ENCODE measurements at places on chromosomes 12 and 14.
A peak's percentile ranks its signal among the peaks of the same experiment; 100 is the strongest.

- H3K4me3 ChIP-seq, result no peak overlapping the region
- DNase-seq, result no peak
- no peak overlapping the region for H3K27ac ChIP-seq
These were observed 30.4 kb upstream of the SUPT16H start for GRCh38 chr14:21414137-21414631.

DNA sequence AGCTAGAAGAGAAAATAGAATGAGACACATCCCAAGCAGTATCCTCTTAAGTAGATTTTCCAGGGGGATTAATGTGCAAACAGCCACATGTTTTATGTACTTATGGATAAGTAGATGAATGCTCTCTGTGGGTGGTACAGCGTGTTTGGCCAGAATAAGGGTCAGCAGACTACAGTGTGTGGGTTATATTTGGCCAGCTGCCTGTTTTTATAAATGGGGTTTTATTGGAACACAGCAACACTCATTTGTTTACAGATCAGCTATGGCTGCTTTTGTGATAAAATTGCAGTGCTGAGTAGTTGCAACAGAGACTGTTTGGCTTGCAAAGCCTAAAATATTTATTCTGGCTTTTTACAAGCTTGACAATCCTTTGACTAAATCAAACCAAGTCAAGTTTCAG is 780.2 kb upstream of the SEL1L start:
- peaks cover under 1% of the 10 kb centered on the region for H3K36me3 ChIP-seq
- no peaks in the 10 kb centered on the region for H3K4me1 ChIP-seq
- DNase-seq, result no peak

DNA sequence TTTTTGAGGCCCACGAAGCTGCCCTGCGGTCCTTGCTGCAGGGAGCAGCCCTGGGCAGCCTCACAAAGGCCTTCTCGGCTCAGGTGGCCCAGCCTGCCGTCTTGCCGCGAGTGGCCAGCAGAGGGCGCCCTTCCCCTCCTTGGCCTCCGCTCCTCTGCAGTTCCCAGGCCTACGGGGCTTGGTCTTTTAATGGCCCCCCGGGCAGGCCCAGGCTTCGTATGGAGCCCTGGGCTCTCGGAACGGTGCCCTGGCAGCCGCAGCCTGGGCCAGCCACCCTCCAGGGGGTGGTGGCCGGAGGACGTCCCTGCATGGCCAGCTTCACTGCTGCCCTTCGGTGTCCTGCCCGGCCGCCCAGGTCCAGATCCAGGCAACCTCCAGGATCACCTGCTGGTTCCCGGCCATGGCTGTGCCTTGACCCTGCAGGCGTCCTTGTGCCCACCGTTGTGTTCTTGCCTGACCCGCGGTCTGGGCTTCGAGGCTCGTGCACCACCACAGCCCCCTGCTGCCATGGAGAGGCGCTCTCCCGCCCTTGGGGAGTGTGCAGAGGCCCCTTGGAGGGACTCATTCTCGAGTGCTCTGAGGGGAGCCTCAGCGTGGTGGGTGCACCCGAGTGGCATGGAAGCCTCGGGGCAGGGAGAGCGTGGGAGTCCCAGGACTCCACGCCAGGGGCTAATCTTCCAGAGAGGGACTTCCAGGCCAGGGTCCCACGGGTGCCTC is 9.4 kb downstream of the ASPG start:
- H3K36me3 ChIP-seq, result no peaks in the 10 kb centered on the region
- no peak overlapping the region for H3K27ac ChIP-seq
- peak; percentile 72 for DNase-seq
- no peak overlapping the region for H3K4me3 ChIP-seq

- H3K27ac ChIP-seq, result no peak overlapping the region
- H3K4me3 ChIP-seq, result no peak overlapping the region
- peaks cover 20% of the 10 kb centered on the region for H3K27me3 ChIP-seq
- H3K4me1 ChIP-seq, result peaks cover 3% of the 10 kb centered on the region
These were observed 65.1 kb upstream of the NCOR2 start for GRCh38 chr12:124632519-124632984.

- H3K4me1 ChIP-seq, result peaks cover 10% of the 10 kb centered on the region
- peak overlapping the region; percentile 60 for H3K27ac ChIP-seq
- H3K4me3 ChIP-seq, result no peak overlapping the region
- no peak for DNase-seq
- H3K36me3 ChIP-seq, result peaks cover 26% of the 10 kb centered on the region
- no peaks in the 10 kb centered on the region for H3K27me3 ChIP-seq
These were observed 28.7 kb downstream of the ARID4A start for GRCh38 chr14:58327019-58327418.

DNA sequence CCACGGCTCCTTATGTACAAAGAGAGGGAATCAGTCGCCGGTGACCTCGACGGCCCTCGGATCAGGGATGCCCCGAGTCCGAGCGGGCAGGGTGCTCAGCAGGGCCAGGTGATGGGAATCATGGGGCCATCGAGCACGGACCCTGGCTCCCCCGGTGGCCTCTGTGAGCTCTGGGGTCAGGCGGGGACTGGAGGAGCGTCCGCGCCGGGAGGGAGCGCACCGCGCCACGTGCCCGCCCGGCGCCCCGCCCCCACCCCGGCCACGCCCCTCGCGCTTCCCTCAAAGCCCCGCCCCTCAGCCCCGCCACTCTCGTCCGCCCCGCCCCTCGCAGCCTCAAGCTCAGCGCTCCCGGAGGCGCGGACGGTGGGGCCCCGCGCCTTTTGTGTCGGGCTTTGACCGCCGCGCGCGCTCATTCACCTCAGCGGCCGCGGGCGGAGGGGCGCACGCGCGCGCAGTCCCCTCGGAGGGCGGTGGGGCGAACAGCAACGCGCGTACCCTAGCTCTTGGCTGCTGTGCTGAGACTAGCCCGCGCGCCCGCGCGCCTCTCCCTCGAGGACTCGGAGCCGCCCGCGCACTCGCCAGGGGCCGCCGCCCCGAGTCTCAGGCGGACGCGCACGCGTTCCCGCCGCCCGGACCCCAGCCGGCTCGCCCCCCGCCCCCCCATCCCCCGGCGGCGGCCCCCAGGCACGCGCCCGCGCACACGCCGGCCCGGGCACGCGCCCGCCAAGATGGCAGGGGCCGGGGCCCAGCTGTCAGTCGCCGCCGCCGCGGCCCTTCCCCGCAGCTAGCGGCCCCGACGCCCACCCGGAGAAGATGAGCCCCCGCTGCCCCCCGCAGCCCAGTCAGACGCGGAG is 93.9 kb upstream of the EVL start:
- H3K27me3 ChIP-seq, result peaks cover 28% of the 10 kb centered on the region
- peaks cover 6% of the 10 kb centered on the region for H3K4me1 ChIP-seq
- no peak overlapping the region for H3K27ac ChIP-seq
- peak; percentile 57 for DNase-seq

DNA sequence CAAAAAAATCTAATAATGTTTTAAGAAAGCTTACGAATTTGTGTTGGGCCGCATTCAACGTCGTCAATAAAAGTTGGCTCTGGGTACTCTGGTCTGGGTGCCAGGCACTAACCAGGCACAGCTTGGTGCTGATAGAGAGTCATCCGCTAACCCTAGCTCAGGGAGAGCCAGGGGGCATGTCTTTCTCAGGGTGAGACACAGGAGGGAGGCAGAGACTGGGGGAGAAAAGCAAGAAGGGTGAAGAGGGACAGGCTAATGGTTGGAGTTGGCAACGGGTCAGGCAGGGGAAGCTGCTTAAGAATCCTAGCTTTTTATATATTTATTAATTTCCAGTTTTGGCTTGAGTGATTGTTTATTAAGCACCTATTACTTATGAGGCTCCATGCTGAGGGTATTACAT is 105.0 kb downstream of the CMKLR1 start:
- peaks cover 16% of the 10 kb centered on the region for H3K36me3 ChIP-seq
- peaks cover 7% of the 10 kb centered on the region for H3K27me3 ChIP-seq
- H3K4me3 ChIP-seq, result no peak overlapping the region
- no peak overlapping the region for H3K27ac ChIP-seq

GRCh38 chr12:80861641-80862378 is 75.9 kb downstream of the LIN7A start:
- no peak overlapping the region for H3K27ac ChIP-seq
- no peaks in the 10 kb centered on the region for H3K4me1 ChIP-seq
- H3K4me3 ChIP-seq, result no peak overlapping the region
- DNase-seq, result no peak
- H3K36me3 ChIP-seq, result no peaks in the 10 kb centered on the region

GRCh38 chr12:16189849-16190248 is 87.6 kb downstream of the SLC15A5 start:
- H3K27ac ChIP-seq, result no peak overlapping the region
- H3K4me3 ChIP-seq, result no peak overlapping the region

DNA sequence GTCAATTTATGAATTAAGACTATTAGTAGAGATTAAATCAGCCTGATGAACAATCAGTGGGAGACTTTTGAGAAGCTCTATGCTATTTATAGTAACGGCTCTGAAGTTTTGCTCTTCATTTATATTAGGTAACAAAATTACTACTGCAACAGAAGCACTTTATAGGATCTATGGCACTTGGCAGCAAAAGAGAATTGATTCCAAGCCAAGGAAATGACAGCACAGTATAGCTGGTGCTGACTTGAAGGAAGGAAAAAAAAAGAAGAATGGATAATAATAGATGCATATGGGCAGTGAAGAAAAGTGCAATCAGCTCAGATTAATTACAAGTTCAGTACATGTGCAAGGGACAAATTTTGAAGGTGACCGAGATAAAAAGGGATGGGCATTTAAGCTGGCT is 228.2 kb upstream of the PPFIA2 start:
- H3K4me3 ChIP-seq, result no peak overlapping the region
- H3K36me3 ChIP-seq, result no peaks in the 10 kb centered on the region
- no peaks in the 10 kb centered on the region for H3K4me1 ChIP-seq
- no peak overlapping the region for H3K27ac ChIP-seq

DNA sequence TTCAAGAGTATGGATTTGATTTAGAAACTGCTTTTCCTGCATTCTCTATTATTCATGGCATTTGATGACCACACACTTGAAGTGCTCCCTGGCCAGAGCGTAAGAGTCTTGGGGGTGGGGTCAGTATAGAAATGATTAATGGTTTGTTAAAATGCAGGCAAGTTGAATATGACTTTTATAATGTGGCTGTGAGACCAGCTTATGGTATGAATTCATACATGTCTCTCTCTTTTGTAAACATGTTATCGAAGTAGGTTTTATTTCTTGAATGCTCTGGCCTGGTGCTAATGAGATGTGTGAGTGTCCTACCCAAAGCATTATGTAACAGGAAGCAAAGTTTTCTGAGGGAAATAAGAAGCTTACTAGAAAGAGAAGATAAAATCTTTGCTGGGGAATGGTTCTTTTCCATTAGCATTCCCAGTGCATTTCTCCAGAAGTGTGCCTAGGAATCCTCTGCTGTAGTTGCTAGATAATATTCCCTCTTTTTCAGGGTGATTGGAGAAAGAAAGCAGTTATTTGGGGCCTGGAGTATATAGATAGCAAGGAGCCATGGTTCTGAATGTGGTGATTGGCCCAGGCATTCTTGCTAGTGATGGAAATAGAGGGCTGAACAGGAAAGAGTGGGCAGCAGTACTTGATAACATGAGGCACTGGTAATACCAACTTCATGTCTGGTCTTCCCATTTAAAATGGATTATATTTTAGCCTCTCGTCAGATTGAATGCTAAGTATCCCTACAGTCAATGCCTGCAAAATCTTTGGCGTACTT is 289.7 kb downstream of the RAD51B start:
- no peaks in the 10 kb centered on the region for H3K27me3 ChIP-seq
- DNase-seq, result no peak
- H3K27ac ChIP-seq, result no peak overlapping the region
- no peak overlapping the region for H3K4me3 ChIP-seq
- peaks cover 2% of the 10 kb centered on the region for H3K36me3 ChIP-seq

GRCh38 chr12:58961906-58962305 is 41.6 kb upstream of the LRIG3 start:
- no peaks in the 10 kb centered on the region for H3K36me3 ChIP-seq
- DNase-seq, result no peak
- no peaks in the 10 kb centered on the region for H3K27me3 ChIP-seq
- no peaks in the 10 kb centered on the region for H3K4me1 ChIP-seq
- H3K27ac ChIP-seq, result no peak overlapping the region

- H3K27ac ChIP-seq, result no peak overlapping the region
- H3K4me1 ChIP-seq, result peaks cover 6% of the 10 kb centered on the region
- H3K4me3 ChIP-seq, result no peak overlapping the region
- H3K36me3 ChIP-seq, result peaks cover 4% of the 10 kb centered on the region
- peaks cover 7% of the 10 kb centered on the region for H3K27me3 ChIP-seq
These were observed 773.1 kb upstream of the TBX3 start for GRCh38 chr12:115456946-115457689.

DNA sequence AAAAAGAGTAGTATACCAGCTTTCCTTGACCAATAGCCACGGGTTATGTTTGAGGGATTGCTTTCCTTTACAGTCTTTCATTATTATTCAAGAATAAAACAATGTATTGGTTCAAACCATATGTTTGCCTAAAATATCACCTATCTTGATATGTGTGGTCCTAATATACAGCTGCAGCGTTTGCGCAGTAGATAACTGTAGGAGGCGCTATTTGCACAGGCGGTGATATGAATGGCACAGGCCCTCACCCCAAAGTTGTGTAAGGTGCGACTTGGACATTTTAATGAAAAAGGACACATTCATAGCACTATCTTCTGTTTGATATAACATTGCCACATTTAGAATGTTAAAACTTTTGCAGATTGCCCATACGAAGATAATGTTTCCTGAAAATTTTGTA is 298.4 kb downstream of the TRHDE start:
- no peak overlapping the region for H3K4me3 ChIP-seq
- H3K4me1 ChIP-seq, result no peaks in the 10 kb centered on the region
- no peaks in the 10 kb centered on the region for H3K27me3 ChIP-seq

GRCh38 chr12:89250636-89251035 is 101.7 kb downstream of the DUSP6 start:
- no peaks in the 10 kb centered on the region for H3K4me1 ChIP-seq
- H3K36me3 ChIP-seq, result no peaks in the 10 kb centered on the region
- peaks cover 3% of the 10 kb centered on the region for H3K27me3 ChIP-seq

DNA sequence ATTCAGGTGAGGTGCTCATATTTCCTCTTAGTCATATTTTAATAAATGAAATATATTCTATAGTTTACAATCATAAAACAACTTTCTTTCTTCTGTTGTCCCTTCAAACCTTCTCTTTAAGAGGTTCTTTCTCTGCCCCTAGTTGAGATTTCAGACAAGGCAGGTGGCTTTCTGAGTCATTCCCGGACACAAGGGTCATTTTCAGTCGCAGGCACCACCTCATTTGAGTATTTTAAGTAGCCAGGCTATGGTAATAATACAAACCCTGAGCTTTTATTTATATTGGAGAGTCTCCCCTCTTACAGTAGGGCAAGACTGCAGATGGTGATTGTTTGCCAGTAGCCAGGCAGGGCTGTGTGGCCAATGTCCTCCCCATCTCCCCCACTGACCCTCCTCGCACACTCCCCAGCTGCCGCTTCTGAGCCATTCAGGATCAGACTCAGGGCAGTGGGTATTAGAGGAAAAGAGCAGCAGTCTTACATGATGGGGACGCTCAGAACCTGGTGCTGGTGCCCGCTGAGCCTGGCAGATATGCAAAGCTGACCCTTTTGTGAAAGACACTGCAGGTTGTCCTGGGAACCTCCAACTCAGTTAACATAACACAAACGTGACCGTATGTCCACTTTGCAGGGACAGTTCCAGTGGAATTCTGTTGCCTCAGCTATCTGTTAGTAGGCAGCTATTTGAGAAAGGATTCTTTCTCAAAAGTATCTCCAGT is 101.1 kb upstream of the BCL2L14 start:
- no peaks in the 10 kb centered on the region for H3K4me1 ChIP-seq
- no peak overlapping the region for H3K4me3 ChIP-seq
- no peak for DNase-seq
- H3K36me3 ChIP-seq, result peaks cover 3% of the 10 kb centered on the region

GRCh38 chr14:79044894-79045624 is 874.9 kb downstream of the NRXN3 start:
- DNase-seq, result no peak
- peaks cover 1% of the 10 kb centered on the region for H3K27me3 ChIP-seq
- no peaks in the 10 kb centered on the region for H3K36me3 ChIP-seq
- no peak overlapping the region for H3K27ac ChIP-seq
- H3K4me1 ChIP-seq, result no peaks in the 10 kb centered on the region

Measured in memory B cell (primary cell).